ENCODE measurements at places on chromosomes 16 and 17. TPM values are rescaled to one million over a fixed set of nuclear protein-coding genes. Genes with fewer than 3 reads are reported as not detected.

- no peak for DNase-seq
These were observed 14.6 kb downstream of the ENDOV start for GRCh38 chr17:80429356-80430275.

The MYO1C gene
- total RNA-seq, result 134 TPM

The FOXC2 gene
- 1.8 TPM for total RNA-seq

The CACNG4 gene
- not detected for total RNA-seq

- DNase-seq, result no peak
These were observed 243.3 kb upstream of the PSMD7 start for GRCh38 chr16:74053312-74053711.

DNA sequence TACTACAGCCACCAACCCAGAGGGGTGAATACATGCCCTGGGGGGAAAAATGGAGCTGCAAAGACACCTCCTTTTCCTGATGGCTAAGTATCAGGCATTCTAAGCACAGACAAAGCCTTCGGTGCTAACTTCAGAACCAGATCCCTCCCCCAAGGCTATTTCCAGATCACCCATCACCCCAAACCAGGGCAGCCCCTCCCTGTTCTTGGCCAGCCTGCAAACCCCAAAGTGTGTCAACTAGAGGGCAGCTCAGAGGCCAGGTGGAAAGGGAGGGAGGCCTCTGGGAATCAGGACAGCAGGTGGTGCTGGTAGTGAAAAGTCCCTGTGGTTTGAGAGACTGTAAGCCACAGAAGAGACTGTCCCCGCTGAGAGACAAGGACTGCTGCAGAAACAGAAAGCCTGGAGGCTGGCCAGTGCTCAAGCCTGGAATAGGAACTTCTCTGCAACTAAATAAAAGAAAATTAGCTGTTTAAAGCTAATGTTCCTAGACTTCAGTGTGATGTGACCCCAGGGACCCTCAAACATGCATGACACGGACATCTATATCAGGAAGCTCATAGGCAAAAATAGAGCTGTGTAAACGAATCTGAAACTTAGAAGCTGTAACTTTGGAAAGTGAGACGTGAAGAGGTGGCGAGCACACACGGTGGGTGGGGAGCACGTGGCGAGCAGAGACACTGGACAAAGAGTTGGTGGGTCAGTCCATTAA is 9.1 kb downstream of the TUBG1 start:
- DNase-seq, result no peak

DNA sequence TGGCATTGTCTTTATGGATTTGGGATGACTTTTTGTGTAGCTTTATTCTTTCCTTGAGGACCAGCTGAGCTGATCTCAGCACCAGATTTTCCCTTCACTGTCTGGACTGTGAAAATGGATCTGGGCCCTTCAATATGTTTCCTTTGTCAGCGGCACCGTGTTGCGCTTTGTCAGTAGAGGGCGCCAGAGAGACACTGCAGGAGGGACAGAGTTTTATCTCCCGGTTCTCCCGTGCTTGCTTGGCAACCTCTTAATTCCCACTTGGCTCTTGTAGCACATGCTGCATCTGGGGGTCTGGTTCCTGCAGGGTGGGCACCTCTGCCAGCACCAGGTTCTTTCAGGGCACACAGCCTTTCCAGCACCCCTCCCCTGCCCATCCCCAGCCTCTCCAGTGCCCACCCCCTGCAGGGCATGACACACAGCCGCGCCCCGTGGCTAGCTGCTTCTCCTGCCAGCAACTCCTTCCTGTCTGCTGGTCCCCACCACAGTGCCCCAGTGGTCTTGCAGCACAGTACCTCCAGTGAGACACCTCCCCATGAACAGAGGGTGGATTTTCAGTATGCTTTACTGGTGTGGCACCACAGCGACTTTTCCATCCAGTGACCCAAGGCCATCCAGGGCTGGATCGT is 19.6 kb downstream of the OR1D5 start:
- DNase-seq, result no peak

GRCh38 chr17:42271006-42271778 is 5.0 kb downstream of the STAT5B start:
- no peak for DNase-seq

- peak; percentile 6 for DNase-seq
These were observed 82.6 kb downstream of the DYNLRB2 start for GRCh38 chr16:80623376-80623775.

DNA sequence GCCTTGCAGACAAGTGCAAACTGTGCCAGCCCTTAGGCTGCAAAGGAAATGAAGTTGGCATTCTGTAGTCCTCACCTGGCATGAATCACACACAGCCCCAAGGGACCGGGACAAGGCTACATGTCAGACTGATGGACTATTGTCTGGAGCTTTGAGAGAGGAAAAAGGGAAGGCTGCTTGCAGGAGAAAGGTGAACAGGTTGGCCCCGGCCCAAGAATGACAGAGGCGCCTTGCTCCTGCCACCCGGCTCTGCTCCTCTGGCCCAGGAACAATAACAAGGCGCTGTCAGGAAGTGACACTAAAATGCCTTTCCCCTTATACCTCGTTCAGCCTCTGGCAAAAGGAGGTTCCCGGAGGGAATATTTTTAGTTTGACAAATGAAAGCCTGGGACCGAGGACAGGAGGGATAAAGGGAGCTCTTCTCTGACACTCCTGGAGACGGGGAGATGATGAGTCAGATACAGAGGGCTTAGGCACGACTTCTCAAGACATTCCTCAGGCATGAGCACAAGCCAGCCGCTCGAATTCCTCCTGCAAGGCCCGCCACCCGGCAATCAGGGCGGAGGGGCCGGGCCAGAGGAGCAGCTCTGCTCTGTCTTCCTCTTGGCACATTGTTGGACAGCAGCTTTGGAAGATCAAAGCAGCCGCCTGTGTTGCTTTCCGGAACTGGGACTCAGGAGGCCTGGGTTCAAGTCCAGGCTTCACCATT is 105.8 kb downstream of the NOG start:
- peak; percentile 93 for DNase-seq

The AIPL1 gene
- not detected for total RNA-seq

The KRT9 gene
- total RNA-seq, result not detected

- DNase-seq, result no peak
These were observed 26.9 kb upstream of the SPATA32 start for GRCh38 chr17:45288825-45289224.

The TNFRSF13B gene
- not detected for total RNA-seq

DNA sequence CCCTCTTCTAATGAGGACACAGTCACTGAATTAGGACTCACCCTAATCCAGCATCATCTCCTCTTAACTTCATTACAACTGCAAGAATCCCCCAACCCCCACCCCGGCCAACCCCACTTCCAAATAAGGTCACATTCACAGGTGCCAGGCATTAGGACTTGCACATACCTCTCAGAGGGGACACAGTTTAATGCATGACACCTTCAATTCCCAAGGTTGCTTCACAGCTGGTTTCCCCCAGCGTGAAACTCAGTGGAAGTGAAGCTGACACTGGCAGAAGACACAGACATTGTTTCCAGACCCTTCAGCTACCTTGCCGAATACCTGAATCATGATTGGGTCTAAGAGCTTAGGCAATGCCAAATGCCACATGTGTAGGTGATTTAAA is 217.0 kb upstream of the DYNLRB2 start:
- no peak for DNase-seq

- DNase-seq, result no peak
These were observed 67.7 kb upstream of the GSG1L start for GRCh38 chr16:28131181-28131580.

GRCh38 chr17:8314797-8315763 is 5.0 kb downstream of the ARHGEF15 start:
- no peak for DNase-seq

The PRAC2 gene
- not detected for total RNA-seq

The SLC38A8 gene
- total RNA-seq, result not detected

DNA sequence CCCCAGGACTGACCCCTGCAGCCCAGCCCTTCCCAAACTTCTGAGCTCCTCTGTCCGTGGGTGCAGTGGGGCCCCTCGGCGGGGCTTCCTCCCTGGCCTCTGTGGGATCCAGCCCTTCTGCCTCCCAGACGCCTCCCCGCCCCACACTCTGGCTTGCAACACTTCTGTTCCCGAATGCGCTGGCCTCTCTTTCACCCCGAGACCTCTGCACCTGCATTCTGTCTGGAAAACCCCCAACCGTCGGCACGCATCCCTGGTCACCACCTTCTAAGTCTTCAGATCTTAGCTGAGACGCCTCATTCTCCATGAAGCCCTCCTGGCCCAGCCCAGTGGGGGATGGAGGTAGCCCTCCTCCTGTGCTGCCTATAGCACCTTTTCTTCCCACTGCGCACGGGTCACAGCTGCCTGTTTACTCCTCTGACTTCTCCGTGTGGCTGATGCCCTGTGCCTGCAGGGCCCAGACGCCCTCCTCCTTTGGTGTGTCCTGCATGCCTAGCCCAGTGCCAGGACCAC is 26.4 kb downstream of the TMEM235 start:
- no peak for DNase-seq

DNA sequence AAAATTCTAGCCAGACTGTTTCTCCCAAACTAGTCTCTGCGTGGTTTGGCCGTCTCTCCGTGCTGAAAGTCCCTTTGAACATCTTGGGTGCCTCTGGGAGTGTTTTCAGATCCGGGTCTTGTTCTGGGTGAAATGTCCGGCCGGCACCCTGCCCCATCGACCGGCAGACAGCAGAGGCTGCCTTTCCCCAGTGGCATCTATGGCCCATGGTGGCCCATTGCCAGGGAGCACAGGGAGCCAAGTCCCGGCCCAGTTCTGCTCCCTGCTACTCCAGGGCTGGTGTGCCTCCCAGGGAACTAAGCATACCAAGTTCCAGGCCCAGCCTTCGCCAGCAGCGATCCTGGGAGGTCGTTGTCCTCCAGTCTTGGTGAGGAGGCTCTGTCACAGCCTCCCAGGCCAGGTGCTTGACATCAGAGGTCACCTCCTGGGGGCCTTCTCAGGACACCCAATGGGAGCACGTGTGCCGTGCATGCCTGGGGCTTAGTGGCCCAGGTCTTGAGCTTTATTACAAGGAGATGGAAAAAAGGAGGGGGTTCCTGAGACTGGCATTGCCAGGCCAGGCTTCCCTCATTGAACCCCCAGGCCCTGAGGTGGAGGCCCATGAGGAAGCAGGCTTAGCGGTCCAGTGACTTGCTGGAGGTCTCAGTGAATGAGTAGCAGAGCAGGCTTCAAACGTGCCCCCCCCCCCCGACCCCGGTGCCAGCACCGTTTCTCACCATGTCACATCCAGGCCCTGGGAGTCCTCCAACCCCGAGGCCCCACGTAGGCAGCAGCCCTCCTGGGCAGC is 54.0 kb downstream of the PGS1 start:
- no peak for DNase-seq

DNA sequence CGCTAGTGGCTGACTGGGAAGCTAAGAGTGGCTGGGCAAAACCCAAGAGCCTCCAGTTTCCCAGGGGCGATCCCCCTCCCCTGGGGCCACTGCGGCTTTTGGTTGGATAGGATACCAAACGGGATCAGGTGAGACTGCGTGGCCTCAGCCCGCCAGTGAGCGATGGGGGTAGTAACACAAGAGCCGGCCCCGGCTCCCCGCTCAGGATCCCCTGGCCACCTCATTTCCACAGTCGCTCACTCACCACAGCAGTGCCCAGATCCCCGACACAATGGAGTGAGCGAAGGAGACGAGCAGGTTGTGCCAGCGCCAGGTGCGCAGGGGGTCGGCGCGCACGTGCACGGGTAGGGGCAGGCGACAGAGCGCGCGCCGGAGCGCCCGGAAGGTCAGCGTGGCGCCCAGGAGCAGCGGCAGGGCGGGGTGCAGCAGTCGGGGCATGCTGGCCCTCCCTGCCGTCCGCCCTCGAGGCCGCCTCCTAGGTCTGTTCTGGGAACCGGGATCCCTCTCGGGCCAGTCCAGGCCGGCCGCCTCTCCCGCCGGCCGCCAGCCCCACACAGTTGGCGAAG is 290 bp downstream of the TLCD1 start:
- no peak for DNase-seq

The SEPTIN12 gene
- not detected for total RNA-seq

The TMED6 gene
- not detected for total RNA-seq

The MRPS23 gene
- total RNA-seq, result 24.0 TPM

DNA sequence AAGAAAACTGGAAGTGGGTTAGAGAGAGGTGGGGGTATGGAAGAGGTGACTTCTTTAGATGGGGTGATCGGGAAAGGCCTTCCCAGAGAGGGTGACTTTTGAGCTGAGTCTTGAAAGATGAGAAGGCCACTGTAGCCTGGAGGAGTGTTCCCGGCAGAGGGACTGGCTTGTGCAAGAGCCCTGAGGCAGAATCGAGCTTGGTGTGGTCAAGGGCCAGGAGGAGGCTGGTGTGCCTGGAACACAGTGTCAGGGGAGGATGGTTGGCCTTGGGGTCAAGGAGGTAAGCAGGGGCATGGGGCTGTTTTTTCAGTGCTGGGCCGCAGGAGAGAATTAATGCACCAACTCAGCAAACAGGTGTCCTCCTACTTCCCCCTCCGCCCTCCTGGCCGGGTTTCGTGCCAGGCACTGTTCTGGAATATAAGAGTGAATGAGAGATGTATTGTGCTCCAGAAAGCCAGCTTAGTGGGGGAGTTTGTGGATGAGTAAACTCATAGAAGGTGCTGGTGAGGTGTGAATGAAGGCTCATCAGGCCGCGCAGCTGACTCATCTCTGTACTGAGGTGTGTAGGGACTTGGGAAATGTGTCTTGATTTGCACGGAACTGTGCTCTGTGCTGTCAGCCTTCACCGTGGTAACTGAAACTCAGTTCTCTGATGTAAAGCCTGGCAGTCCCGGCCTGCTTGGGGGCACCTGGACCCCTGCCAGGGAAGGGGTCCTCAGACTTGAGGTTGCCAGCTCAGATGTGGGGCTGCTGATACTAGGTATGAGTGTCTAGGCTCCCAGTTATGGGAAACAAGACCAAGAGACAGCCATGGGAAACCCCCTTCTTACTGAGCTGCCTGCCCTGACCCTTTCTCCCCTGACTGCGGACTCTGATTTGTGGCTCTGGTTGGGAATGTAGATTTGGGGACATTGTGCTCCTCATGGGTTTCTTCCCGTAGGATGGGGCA is 15.3 kb downstream of the KSR1 start:
- no peak for DNase-seq

The BCL6B gene
- 54.5 TPM for total RNA-seq

- peak; percentile 39 for DNase-seq
These were observed 48.5 kb downstream of the HAPSTR1 start for GRCh38 chr16:9139965-9140364.

DNA sequence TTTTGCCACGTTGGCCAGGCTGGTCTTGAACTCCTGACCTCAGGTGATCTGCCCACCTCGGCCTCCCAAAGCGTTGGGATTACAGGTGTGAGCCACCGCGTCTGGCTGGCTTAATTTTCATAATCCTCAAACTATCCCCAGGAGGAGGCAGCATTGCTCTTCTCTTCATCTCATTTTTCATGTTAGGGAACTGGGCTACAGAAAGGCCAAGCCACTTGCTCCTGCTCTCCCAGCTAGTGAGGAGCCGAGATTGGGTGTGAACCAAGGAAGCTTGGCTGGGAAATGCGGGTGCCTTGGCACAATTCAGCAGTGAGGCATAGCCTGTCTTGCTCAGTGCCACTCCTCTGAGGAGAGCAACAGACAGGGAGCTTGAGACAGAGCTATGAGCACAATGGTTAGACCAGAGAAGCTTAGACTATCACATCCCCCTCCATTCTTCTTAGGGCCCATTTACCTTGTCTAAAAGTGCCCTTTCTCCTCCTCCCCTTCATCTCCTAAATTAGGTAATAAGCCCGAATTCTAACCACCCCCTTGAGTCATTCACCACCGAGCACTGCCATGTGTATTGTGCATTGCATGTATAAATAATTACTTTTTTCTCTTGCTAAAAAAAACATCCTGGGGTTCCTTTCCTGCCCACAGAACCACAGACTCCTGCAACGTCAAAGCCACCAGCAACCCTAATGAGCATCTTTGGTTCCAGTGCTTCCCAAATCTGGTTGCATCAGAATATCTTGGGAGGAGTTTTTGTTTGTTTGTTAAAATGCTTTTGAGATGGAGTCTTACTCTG is 20.0 kb upstream of the KIF19 start:
- no peak for DNase-seq
